Activated CD8-positive, alpha-beta T cell treated with anti-CD3 and anti-CD28 coated beads for 36 hours (primary cell): ENCODE measurements at places on chromosomes 2 and 18. TPM values are rescaled to one million over a fixed set of nuclear protein-coding genes. Genes with fewer than 3 reads are reported as not detected.

DNA sequence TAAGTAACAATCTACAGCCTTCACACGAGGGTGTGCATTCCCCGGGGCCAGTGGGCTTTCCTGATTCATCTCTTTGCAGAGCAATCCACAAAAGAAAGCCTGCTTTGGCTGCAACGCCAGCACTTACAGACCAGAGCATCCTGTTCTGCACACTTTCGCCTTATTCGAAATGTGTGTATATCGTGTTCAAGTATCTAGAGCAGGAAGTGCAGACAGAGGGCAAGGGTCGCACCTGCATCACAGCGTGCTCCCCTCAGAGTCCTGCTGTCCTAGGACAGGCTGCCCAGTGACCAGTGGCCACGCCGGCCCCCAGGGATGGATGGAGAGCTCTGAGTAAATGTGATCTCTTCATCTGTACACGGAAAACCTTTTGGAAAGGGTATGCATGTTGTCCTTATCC is 264.3 kb downstream of the ZNF516 start:
- peaks cover 9% of the 10 kb centered on the region for H3K27me3 ChIP-seq
- no peaks in the 10 kb centered on the region for H3K4me1 ChIP-seq
- H3K36me3 ChIP-seq: no peaks in the 10 kb centered on the region
- no peak overlapping the region for H3K27ac ChIP-seq

DNA sequence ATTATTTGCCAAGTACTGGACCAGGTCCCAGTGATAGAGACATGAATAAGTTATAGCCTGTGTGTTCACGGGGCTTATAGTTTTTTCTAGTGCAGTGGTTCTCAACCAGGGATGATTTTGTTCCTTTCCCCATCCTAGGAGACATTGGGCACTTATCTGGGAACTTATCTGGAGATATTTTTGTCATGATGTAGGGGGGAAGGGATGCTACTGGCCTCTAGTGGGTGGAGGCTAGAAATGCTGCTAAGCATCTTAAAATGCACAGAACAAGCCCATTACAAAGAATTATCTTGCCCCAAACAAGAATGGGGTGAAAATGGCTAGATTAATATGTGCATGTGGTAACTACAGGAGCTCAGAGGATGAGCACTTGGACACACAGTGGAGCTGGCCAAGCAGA is 75.2 kb downstream of the KLHL29 start:
- H3K4me1 ChIP-seq: peaks cover under 1% of the 10 kb centered on the region
- peaks cover 23% of the 10 kb centered on the region for H3K27me3 ChIP-seq
- no peak overlapping the region for H3K27ac ChIP-seq
- no peak overlapping the region for H3K4me3 ChIP-seq
- no peak for DNase-seq
- H3K36me3 ChIP-seq: no peaks in the 10 kb centered on the region

GRCh38 chr18:23548275-23548674 is 38.0 kb downstream of the NPC1 start:
- no peaks in the 10 kb centered on the region for H3K27me3 ChIP-seq
- peaks cover 4% of the 10 kb centered on the region for H3K4me1 ChIP-seq
- no peak overlapping the region for H3K27ac ChIP-seq

DNA sequence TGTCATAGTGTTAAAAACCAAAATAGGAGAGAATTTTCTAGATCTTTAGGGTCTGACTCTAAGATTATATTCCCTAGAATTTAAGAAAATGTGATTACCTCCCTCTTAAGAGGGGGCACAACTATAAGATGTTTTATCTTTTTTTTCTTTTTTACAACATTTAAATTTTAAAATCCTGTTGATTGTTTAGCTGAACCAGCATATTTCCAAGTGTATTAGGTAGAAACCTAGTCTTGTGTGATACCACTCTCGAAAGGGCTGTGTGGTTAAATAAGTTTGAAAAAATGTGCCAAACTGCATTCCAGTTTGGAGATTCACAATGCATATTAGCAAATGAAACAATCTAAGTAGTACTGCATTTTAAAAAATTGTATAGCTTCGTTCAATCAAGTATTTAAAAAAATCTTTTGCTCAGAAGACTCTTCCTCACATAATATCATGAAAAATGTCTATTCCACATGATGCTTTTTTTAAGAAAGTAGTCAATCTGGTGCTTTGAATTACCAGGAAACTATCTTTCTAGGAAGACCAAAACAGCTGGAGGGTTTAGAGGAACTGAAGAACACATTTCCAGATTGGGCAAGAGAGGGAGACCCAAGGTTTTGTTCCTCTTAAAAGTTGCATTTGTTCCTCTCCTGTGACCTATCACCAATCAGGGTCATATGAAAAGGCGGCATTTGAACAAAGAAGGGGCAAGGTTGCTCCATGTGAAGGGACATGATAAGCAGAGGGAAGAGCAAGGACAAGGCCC is 98.8 kb downstream of the DPP4 start:
- no peaks in the 10 kb centered on the region for H3K27me3 ChIP-seq
- H3K36me3 ChIP-seq: peaks cover 9% of the 10 kb centered on the region
- peaks cover 54% of the 10 kb centered on the region for H3K4me1 ChIP-seq

- H3K27me3 ChIP-seq: peaks cover 29% of the 10 kb centered on the region
- no peak overlapping the region for H3K4me3 ChIP-seq
- H3K4me1 ChIP-seq: peaks cover 2% of the 10 kb centered on the region
These were observed 23.8 kb downstream of the ASB18 start for GRCh38 chr2:236240228-236240990.

The GKN2 gene
- not detected for total RNA-seq

The GAD1 gene
- total RNA-seq: 1.3 TPM
